Natural killer cell (primary cell): ENCODE measurements at places on chromosomes 16 and 17. TPM values are rescaled to one million over a fixed set of nuclear protein-coding genes. Genes with fewer than 3 reads are reported as not detected.

The CDYL2 gene
- total RNA-seq, result 3.4 TPM

The PRKCB gene
- 183 TPM for total RNA-seq

The PDILT gene
- total RNA-seq, result not detected

The TPSG1 gene
- total RNA-seq, result not detected

The ACSM5 gene
- total RNA-seq, result not detected

The TBC1D26 gene
- total RNA-seq, result not detected

The FOXO3B gene
- 5.2 TPM for total RNA-seq

The SYT17 gene
- 1.6 TPM for total RNA-seq

The CCL17 gene
- total RNA-seq, result not detected
